Globus pallidus (tissue), 1 donor: ENCODE measurements at places on chromosomes 2 and 18.

- no peak for DNase-seq
Observed at GRCh38 chr2:234712421-234712935, 215.6 kb upstream of the ARL4C start.

GRCh38 chr2:209368914-209369313 lies 54.9 kb upstream of the MAP2 start:
- DNase-seq: no peak

- DNase-seq: no peak
Observed at GRCh38 chr2:127575185-127575765, 39.8 kb downstream of the MYO7B start.

DNA sequence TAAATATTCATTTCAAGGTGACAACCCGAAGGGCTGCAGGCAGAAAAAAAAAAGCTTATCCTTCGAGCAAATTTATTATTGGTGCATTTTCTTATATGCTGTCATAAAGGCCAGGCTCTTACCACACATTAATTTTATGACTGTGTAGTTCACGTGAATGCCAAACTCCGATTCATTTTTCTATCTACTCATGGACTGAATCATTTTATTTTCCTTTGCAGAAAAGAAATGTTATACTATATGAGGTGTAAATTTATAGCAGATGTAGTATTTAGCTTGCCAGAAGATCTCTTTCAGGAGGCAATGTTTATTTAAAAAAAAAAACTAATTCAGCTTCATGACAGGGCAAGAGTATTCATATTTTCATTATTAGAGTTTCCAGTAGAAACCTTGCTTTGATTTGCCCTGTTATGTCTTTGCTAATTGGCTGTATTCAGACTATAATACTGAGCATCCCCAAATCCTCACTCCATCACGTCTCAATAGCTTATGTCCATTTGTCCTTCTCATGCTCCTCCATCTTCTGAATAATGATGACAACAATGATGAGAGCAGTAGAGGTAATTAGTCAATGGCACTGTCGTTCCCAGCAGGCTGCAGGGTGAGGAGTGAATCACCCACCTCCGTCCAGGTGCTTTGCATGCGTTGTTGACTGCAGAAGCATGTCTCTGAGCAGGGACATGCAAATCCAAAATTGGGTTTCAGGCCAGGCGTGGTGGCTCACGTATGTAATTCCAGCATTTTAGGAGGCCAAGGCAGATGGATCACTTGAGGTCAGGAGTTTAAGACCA lies 101.1 kb upstream of the RAB12 start:
- no peak for DNase-seq

DNA sequence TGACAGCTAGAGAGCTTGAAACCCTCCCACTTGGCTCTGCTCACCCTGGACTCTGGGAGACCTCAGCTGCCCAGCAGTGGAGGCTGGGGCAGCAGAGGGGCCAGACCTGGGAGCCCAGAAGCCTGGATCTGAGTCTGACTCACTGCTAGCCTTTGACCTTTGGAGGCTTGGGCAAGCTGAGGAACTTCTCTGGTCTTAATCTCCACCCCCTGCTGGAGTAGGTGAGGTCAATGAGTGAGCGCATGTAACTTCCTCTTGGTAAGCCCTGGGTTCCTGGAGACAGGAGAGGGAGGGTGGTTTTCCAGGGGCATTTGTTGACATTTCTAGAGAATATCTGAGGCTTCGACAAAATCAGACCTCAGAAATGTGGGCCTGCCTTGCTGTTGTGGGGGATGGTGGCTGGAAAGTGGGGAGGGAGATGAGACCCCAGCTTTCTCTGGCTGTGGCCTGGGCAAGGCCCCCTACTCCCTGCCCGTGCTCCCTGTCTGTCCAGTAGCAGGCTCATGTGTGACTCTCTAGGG lies 73.0 kb upstream of the YWHAQ start:
- no peak for DNase-seq

DNA sequence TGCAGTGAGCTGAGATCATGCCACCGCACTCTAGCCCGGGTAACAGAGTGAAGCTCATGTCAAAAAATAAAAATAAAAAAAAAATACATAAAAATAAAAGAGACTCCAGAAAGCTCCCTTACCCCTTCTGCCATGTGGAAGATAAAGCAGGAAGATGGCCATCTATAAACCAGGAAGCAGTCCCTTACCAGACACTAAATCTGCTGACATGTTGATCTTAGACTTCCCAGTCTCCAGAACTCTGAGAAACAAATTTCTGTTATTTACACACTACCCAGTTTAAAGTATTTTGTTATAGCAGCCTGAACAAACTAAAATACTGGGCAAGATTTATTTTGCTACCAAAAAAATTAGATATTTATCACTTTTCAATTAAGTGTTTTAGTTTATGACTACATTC lies 136.2 kb upstream of the SMAD7 start:
- no peak for DNase-seq

GRCh38 chr2:40435426-40436092 lies 16.3 kb downstream of the SLC8A1 start:
- no peak for DNase-seq

DNA sequence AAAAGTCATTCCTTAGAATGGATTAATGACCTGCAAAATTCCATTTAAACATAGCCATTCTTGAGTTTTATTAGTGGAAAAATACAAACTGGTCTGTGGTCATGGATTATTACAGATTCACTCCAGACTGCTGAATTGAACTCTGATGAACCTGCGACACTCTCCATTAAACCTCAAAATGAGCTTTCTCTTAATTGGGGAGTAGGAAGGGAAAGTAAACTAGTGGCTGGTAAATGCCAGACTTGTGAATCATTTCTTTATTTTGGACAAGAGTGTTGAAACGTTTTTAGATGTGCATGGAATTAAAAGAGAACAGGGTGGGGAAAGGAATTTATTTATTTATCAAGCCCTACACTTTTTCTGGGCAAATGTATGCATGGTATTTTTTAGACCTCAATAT lies 321.2 kb upstream of the FANCL start:
- no peak for DNase-seq

- DNase-seq: no peak
Observed at GRCh38 chr2:150133623-150134022, 353.8 kb downstream of the RND3 start.
